ENCODE measurements at places on chromosomes 11 and 22.

- DNase-seq = no peak
Measured at GRCh38 chr11:115342142-115342541, 162.1 kb downstream of the CADM1 start.

DNA sequence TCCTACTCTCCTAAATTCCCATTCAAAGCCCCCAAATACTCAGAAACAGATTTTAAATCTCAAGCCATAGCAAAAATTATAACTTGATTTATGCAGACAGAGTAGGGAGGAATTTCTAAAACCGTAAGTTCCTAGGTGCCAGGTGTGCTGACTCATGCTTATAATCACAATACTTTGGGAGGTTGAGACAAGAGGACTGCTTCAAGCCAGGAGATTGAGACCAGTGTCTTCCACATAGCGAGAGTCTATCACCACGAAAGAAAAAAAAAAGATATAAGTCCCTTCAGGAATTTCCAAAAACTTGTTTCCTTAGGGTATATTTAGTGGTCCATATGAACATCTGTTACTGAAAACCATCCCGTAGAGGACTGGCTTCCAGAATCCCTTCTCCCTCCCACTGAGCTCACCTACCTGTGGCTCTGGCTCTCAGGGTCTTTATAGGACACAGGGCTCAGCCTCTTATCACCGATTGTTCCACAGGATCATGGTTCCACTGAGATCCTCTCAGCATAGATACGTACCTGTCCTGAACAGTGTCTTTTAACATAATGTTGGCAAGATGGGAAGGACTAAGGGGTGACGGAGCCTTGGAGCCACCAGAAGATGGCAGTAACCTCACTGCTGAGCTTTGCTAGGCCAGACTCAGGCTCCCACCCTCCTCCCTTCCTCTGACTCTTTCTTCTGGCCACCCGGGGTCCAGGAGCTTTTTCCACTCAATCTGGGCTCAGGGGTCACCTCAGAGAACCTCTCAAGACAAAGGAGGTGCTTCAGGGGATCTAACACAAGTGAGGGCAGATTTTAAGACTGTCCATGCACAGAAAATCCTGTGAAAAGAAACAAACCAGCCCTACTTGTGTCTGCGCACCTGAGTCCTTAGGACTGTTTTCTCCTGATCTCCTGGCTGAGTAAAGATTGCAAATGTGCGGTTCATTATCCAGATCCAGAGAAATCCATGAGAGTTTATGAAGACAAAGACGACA is 117.5 kb upstream of the TOP3B start:
- no peak for DNase-seq

DNA sequence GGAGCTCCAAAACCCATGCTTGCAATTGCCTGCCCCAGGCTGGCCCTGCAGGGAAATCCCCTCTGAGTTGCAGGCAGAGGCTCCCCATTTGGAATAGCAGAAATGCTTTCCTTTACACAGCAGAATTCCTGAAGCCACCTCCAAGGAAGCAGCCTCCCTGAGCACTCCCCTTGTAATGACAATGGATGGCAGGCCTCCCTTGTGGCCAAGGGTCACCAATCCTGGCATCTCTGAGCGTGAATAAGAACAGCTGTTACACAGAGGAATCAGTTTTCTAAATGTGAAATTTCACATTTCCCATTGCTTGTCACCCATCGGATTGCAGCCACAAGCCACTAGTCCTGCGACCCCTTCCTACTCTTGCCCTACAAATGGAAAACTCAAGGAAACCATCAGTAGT is 107.6 kb downstream of the GALNT18 start:
- no peak for DNase-seq

GRCh38 chr11:68008381-68009337 is 1.5 kb upstream of the ALDH3B1 start:
- no peak for DNase-seq

GRCh38 chr22:44493206-44493605 is 4.8 kb downstream of the RTL6 start:
- no peak for DNase-seq

DNA sequence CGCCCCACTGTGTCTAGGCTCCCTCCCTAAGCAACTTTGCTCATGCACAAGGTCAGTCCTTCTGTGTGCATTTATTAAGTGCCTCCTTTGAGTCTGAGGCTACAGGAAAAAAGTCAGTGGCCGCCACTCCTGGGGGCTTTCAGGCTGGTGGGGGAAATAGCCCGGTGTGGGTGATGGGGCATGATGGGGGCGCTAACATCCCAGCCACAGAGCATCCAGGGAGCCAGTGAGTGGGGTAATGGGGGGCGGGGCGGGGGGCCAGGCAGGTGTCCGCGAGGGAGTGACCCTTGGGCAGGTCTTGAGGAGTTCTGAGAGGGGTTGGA is 9.9 kb upstream of the EHD1 start:
- no peak for DNase-seq

DNA sequence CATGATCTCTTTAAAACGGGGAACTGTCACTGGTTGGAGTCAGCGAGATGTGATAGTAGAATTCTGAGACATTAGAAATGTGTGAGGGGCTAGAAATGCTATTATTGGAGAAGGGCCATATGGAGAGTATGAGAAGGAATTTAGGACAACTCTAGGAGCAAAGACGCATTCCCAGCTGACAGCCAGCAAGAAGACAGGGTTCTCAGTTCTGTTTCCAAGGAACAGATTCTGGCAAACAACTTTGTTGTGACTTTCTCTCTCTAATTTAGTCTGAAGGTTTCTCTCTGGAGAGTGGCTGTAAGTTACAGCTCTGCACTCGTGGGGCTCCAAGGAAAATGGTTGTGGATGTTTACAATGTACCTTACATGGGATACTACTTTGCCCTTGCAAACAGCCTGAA is 876.3 kb downstream of the FAM181B start:
- DNase-seq = no peak

- no peak for DNase-seq
Measured at GRCh38 chr22:35963237-35963810, 65.3 kb downstream of the RBFOX2 start.

GRCh38 chr11:72588421-72589410 is 85.5 kb downstream of the PDE2A start:
- DNase-seq = no peak

DNA sequence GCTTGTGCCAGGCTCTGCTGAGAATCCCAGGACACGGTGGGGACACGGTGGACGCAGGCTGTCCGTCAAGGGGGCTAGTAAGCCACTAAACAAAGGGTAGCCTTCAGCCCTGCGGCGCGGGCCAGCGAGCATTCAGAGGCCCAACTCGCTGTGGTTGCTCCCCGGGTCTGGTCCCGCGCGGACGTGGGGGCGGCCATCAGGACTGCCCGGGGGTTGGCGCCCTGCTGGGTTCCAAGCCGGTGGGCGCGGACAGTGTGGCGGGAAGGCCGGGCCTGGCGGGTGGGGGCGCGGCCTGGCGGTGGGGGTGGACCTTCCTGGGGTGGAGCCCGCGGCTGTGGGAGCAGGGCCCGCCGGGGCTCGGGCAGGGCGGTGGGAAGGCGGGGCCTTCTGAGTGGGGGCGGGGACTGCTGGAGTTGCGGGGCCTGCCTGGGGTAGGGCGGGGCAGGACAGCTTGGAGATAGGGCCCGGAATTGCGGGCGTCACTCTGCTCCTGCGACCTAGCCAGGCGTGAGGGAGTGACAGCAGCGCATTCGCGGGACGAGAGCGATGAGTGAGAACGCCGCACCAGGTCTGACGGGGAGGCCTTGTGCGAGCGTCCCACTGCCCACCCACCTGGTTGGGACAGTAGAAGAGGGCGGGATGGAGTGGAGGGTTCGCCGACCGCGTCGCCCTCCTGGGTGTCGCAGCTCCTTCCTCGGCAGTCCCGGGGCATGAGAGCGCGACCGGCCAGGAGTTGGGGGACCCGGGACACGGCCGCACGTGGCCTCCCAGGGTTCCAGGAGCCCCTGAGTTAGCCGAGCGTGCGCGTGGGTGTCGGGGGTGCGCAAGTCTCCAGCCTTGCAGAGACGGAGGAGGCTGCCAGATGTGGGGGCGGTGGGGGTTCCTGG is at the start of gene SERHL2:
SERHL2 (plus strand) TSS at position 482 of the 887 bp plus-strand sequence; CDS start at position 547, 65 bp downstream.
- peak; percentile 73 for DNase-seq

Measured in GM18507 (cell line).